Fibroblast of the conjunctiva (primary cell): ENCODE measurements at places on chromosomes 3 and 15.
A peak's percentile ranks its signal among the peaks of the same experiment; 100 is the strongest.

DNA sequence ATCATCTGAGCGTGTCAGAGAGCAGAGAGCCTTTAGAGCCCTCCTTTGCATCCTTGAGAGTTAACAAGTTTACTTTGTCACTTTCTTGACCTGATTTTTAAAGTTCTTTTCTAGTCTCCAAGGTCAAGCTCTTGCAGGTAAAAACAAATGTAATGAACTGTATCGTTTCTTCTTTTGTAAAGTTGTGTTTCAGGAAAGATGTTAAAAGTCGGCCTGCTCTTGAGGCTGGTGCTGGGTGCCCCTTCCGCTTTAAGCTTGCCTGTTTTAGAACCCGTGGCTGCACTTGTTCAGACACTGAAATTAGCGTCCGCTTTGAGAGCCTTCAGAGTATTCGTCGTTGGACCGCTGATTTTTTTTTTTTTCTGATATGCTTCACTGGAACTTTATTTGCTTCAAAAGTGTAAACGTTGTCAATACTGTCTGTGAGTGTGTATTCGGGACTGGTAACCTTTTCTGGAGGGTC, 52.6 kb upstream of the ULK4 start:
- no peak for DNase-seq

GRCh38 chr3:78893161-78893560, 874.6 kb downstream of the ROBO1 start:
- DNase-seq: no peak

- no peak for DNase-seq
These were observed 29.8 kb downstream of the NRG4 start for GRCh38 chr15:75982468-75982867.

DNA sequence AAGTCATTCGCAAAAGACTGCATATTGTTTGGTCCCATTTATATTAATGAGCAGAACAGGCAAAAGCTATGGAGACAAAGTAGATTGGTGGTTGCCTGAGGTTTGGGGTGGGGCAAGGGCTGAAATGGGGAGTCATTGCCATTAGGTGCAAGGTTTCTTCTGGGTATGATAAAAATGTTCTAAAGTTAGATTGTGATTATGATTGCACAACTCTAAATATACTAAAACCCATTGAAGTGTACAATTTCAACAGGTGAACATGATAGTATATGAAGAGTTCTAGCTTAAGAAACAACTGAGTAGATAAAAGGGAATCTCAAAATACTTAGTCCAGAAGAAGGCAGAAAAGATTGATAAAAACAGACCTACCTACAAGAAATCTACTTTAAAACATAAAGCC, 56.7 kb downstream of the PAK2 start:
- no peak for DNase-seq

DNA sequence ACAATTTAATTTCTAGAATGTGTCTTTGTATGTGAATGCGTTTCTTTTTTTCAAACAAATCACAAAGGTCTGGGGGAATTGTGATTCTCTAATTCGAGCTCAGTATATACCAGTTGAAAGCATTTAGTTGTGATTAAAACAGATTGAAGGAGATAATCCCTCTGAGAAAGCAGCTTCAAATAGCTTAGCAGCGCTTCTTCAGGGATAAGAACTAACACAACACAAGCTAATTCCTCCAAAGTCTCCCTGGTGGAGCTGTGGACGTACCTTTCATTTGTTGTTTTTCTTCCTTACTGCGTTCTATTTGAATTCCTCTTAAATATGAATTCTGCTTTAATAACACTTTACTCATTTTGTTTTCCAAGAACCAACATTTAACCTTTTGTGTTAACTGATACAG, 286.7 kb downstream of the ROBO2 start:
- no peak for DNase-seq

- DNase-seq: no peak
These were observed 33.4 kb downstream of the CLDN1 start for GRCh38 chr3:190288836-190289235.

- DNase-seq: no peak
These were observed 79.4 kb downstream of the XXYLT1 start for GRCh38 chr3:195191580-195191979.

DNA sequence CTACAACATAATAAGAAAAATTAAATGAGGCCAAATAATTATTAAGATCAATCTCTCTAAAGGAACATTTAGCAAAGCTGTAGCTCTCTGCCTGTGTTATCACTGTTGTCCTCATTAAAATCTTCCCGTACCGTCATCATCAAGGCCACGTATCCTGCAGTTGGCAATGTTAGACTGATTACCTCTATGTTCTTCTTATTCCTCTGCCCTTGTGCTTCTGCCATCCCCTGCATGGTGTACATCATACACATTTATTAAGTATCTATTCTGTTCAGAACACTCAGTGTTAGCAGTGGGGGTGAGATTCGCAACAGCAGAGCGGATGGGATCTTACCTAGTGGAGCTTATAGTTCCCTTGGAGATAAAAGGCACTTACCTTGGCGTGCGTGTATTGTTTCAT, 12.8 kb downstream of the TPRG1 start:
- no peak for DNase-seq

DNA sequence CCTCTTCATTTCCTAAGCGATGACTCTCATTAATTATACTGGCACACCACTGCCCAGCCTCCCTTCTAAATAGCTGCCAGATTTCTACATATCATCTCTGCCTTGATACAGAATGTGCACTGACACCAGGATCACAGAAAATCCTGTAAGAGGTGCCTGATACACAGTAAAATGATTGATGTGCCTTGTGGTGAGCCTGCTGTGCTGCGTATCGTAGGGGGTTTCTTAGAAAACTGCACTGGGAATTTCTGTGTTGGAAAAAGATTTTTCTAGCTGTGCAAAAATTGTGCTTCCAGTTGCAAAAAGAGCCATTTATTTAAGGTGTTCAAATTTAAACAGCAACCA, 3.0 kb upstream of the PLCH1 start:
- no peak for DNase-seq

DNA sequence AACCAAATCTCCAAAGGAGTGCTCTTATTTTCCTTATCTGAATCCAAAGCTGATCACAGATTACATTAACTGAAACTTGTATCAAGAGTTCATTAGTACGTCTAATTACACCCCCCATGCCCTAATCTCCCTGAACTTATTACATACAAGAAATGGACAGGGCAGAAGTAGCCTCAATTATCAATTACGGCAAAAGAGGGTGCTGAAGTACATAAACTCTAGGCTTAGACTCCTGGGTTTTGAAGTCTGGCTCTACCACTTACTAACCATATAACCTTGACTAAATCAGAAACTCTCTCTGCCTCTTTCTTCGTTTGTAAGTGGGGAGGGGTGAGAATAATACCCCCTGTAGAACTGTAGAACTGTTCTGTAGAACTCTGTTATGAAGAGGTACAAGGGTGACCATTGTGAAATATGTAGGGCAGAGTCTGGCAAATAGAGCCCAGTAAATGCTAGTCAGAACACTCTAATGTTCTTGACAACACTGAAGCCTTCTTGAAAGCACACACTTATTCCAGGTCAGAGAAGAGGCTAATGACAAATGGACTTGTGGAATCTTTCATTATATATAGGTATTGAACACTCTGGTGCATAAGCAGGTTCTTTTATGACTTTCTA, 19.6 kb upstream of the OR5K4 start:
- no peak for DNase-seq

DNA sequence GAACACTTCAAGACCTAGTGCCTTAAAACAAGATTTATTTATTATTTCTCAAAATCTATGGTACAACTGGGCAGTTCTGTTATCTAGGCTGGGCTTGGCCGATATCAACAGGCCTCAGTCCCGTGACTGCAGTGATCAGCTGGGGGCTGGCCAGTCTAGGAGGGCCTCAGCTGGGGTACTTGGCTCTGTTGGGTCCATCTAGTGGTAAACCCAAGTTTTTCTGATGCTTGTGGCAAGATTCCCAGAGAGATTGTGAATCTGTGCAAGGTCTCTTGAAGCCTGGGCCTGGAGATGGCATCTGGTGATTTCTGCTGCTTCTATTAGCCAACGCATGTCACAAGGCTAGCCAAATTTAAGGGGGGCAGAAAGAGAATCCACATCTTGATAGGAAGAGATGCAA, 482.4 kb upstream of the SGO1 start:
- no peak for DNase-seq

DNA sequence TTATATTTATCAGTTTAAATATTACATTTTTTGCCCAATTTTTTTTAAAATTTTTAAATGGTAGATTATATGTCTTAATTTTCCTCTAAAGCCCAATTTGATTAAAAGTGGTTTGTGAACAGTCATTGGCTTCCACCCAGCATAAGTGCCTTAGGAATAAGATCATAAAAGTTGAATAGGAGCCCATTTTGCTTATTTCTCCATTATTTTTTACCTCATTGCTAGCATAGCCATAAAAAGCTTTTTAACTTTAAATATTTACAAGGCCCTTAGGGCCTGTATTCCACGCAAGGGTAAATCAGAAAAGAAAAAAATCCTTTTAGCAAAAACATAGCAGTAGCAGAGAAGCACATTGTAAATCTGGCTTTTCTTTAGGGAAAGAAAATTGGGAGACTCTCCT, 9.0 kb downstream of the TTC14 start:
- no peak for DNase-seq

- DNase-seq: no peak
These were observed 161.1 kb downstream of the CLSTN2 start for GRCh38 chr3:140096037-140096436.

- DNase-seq: no peak
These were observed 80.6 kb downstream of the PGPEP1L start for GRCh38 chr15:98927022-98927421.

DNA sequence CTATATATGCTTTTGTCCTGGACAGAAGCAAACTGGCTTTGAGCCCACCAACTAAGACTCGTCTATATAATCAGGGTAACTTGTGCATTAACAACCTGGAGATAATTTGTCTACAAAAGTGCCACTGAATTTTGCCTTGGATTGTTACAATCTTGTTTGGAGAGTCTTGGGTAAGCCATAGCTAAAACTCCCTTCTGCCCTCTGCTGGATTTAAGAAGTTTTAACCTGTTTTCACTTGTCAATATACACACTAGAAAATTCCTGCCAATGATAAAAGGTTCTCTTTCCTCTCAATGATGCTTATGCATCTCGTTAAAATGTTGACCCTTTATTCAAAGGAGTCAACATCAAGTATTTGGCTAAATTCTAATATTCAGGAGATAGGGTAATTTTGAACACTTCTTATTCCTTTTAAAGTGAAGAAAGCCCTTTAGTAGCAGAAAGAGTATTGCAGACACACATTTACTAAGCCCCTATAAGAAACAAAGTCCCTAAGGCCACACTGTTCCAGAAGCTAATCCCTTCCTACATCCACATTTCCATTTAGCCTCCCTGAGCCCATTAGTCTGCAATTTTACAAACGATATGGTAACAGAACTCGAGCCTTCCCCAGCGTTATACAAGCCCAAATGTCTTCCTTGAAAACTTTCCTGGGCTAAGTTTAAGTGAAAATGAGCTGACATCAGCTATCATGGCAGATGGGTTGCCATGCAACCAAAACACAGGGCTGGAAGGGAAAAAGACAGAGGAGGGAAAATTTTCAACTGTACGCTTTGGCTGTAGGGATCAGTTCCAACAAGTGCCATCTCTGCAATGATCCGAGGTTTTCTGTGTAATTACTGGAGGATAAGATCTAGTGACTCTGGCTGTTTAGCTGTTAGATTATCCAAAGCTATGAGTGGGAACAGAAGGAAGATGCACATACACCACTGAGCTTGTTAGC, 75.9 kb upstream of the FGF12 start:
- DNase-seq: peak; percentile 60

- DNase-seq: no peak
These were observed 592.0 kb downstream of the ZNF385D start for GRCh38 chr3:21158861-21159542.

DNA sequence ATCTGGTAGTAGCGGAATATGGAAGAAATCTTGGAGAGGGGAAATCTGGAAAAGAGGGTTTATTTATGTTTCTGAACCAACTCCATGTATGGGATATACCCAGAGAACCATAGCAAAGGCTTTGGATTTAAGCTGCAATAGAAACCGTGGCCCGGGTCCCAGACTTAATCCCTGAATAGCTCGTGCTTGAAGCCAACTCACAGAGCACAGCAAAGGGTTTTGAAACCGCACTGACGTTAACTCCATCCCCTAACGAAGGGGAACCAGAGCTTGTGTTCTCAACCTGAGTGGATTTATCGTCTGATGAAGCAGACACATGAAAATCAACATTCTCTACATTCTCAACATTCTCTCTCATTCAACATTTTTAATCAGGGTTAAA, 154.6 kb downstream of the APBA2 start:
- DNase-seq: peak; percentile 50

DNA sequence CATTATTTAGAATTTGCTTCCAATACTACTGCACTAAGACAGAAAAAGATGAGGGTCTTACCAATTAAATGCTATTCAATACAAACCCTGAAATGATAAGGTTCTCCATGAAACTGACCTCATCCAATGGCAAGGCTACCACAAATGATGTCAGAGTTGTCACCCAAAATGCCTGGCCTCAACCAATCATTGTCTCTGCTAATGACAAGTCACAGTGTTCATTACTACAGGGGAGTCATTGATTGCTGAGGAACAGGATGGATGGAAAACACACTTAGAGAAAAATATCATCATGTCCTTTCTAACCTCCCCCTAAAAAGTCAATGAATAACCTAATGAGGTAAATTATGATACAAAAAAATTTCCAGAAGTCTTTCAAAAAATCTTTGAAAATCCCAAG, 91.0 kb downstream of the FOXP1 start:
- DNase-seq: no peak

DNA sequence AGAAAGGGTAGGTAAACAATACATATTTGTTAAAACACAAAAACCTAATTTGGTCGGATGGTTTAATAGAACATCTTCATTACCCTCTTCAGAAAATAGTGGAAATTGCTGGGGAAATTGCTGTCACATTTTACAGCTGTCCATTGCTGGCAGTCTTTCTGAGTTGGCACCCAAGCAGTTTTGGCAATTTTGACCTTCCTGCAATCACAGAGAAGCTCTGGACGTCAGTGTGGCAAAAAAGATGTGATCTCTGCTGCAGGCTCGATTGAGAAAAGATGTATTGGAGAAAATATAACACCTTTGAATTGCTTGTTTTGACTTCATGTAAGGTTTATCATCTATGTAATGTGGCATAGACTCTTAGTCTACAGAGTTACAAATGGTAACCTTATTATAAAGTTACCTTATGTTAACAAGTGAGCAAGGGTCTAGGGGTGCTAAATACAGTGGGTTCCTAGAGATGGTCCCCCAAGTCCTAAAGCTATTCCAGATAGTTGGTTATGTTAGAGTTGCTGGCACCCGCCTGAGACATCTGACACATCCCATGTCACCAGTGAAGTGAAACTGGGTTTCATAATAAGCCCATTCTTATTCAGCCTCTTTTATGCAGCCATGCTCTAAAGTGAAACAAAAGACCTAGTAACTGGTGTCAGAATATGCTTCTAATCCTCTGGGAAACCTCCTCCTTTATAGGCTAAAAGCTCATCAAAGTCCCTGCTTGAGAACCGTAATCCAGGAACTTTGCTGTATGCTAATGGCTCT, 14.0 kb downstream of the UBE2E1 start:
- DNase-seq: no peak
